ENCODE measurements at places on chromosomes 2 and 18. TPM values are rescaled to one million over a fixed set of nuclear protein-coding genes. Genes with fewer than 3 reads are reported as not detected.

DNA sequence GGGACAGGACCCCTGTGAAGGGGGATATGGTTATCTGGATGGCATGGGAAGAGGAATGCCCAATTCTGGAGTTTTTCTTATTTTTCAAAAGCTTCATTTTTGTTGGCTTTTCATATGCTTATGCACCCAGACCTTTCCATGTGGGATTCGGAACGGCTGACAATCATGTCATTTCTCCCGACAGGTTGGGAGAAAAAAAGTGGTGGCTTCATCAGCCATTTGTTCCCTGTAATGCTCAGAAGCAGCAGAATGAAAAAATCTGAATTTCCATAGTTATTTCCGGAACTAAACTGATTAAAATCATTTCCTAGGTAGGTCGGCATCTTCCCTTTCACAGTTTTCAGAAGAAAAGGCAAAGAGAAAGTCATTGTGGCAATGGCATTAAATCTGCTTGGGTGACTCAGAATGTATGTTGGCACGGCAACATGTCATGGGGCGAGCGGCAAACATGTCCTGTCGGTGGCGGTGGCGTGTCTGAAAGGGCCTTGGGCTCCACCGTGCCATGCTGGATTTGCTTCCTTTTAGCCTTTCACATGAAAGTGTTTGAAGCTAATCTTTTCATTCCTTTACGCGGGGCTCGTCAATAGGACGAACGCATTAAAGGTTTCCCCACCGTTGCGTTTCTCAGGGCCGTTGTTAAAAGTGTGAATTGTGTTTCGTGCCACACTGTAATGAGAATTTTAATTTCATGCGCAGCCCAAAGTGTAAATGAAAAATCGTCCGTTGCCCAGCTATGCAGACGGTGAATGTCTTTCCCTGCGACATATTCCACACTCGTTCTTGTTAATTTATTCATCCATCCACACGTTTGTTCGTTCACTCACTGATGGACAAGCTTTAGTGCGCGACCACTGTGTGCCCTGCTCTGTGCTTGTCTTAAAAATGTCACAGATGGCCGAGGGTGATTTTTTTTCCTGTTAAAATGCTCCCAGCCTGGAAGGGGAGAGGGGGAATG, 18.5 kb downstream of the ACKR3 start:
- DNase-seq, result no peak

GRCh38 chr2:152097290-152097800, 1.5 kb downstream of the CACNB4 start:
- DNase-seq, result peak; percentile 2

GRCh38 chr2:237556773-237557632, 9.4 kb upstream of the PRLH start:
- DNase-seq, result no peak

DNA sequence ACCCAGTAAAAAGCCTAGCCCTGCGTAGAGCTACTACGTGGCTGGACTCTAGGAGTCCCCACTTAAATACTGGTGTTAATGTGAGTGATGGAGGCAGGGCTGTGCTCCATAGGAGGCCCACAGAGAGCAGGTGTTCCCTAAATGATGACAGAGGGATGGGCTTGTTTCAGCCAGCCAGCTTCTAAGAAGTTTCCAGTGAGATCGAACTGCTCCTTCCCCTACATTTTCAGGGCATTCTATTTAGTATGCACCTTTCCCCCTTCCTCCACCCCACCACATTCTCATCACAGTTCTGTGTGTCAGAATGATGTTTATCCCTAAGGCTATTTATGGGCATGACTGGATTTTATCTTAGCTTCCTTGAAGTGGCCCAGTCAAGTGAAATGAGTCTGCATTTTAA, 213.0 kb downstream of the TRIB2 start:
- DNase-seq, result no peak

GRCh38 chr2:133886735-133887675, 318.7 kb upstream of the NCKAP5 start:
- peak; percentile 80 for DNase-seq

- DNase-seq, result no peak
These were observed 277.7 kb upstream of the PXDN start for GRCh38 chr2:2021995-2022394.

ADNP2 gene
- 13.8 TPM for total RNA-seq
